ENCODE measurements at places on chromosomes 7 and 10. TPM values are rescaled to one million over a fixed set of nuclear protein-coding genes. Genes with fewer than 3 reads are reported as not detected.

The NXPH1 gene
- total RNA-seq = not detected

The TMEM178B gene
- under 0.01 TPM for total RNA-seq

The TMEM176B gene
- total RNA-seq = not detected

DNA sequence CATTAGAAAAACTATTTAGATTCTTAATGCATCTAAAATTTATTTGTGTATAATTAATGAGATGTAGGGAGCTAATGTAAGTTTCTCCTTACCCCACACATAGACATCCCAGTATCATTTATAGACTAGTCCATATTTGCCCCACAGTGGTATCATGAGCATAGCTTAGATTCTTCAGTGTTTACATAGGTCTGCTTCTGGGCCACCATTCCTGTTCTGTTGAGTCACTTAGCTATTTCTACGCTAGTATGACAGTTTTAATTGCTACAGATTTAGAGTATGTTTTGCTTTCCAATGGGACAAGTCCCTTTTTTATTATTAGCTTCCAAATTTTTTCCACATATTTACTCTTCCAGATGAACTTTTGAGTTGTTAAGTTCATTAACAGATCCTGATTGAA is 69.4 kb downstream of the MCMBP start:
- DNase-seq = peak; percentile 12

DNA sequence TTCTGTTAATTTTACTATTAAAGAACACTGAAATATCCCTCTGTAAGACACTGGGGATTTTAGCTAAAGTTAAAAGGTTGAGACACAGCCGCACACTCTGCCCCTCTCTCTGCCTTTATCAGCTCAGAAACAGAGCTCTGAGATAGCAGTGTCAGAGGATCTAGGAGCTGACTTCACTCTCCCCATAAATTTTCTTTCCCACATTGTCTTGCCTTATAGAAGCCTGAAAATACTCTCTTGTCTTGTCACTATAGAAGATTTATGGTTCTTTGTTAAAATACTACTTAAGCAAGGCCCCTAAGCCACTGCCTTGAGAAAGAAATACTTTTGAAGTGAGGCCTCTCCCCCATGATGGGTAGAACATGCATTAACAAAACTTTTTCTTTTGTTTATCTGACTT is 105.7 kb upstream of the C10orf90 start:
- no peak for DNase-seq

DNA sequence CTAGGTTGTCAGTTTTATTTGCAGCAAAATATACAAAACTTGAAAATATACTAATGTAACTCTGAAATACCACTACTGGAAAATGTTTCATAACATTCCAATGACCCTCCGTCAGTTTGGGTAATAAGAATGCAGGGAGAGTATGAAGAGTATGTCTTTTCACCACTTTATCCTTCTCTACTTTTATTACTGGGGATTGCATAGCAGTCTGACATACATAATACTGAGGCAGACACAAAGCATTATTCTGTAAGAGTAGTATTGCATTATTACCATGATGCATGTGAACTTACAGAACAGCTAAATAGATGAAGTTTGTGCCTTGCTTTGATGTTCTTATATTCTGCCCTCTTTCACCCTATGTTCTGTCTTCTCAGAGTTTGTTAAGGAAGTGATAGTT is 151.8 kb upstream of the TPK1 start:
- DNase-seq = no peak

DNA sequence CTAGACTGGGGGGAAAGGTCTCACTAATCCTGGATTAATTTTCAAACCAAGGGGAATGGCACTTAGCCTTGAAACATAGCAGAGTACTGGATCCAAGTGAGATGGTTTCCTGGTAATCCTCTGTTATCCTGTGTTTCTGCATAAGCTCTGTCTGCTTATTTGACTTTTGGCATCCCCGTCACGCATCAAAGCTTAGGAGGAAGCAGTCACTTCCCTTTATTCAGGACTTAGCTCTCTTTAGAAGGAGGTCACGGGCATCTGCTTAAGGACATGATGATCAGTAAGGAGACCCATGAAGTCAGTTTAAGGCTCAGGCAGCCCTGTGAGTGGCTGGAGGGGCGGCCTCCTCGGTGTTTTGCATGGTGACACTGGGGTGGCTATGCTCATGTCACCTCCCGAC is 30.0 kb downstream of the TSPAN15 start:
- DNase-seq = no peak

DNA sequence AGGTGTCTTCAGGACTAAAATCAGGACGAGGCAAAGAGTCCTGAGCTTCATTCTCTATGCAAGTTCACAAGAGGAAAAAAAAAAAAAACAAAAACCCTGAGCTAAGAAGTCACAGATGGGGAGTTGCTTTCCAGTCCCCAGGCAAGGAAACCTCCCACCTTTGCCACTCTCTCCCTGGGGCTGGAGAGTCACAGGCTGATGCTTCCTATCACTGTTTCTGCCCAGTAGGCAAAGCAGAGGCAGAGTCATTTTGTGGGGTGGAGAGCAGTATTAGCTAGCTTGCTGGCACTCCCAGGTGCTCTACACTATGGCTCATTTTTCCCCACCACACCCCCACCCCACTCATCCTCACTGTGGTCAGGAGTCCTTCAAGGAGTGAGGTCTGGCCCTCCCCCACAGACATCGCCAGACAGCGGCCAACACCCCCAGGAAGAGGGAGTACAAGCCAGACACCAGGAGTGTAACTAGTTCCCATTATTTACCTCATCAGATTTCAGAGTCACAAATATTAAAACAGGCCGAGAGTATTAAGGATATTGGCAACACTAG is 34.6 kb upstream of the UNC5B start:
- DNase-seq = no peak

DNA sequence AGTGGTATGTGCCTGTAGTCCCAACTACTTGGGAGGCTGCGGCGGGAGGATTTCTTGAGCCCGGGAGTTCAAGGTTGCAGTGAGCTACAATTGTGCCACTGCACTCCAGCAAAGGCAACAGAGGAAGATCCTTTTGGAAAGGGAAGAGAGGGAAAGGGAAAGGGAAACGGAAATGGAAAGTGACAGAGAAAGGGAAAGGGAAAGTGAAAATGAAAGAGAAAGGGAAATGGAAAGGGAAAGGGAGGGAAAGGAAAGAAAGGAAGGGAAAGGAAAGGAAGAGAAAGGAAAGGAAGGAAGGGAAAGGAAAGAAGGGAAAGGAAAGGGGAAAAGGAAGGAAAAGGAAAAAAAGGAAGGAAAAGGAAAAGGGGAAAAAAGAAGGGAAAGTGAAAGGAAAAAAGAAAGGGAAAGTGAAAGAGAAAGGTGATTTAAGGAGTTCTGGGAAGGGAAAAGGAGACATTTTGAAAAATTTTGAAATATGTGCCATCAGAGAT is 2.3 kb upstream of the ZC3HAV1 start:
- DNase-seq = no peak

- DNase-seq = no peak
These were observed 46.3 kb upstream of the HBP1 start for GRCh38 chr7:107122486-107122911.

DNA sequence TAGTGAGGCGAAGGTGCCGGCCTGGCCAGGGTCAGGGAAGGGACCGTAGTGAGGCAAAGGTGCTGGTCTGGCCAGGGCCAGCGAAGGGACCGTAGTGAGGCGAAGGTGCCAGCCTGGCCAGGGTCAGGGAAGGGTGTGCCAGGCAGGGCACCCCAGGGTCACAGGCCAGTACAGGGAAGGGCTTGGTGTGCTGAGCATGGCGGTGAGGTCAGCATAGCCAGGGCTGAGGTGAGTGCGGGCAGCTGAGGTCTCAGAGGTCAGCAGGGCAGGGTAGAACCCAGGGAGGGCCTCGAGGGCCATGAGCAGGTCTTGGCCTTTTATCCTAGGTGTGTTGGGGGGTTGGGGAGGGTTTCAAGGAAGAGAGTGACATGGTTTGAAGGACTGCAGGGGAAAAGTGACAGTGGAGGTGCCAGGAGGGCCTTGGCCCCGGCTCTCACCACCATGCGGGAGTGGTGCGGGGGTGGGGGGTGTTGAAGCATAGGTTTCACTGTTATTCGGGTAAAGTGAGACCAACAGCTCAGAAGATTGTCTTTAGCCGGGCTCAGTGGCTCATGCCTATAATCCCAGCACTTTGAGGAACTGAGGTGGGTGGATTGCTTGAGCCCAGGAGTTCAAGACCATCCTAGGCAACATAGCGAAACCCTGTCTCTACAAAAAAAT is 93.3 kb downstream of the CHST15 start:
- no peak for DNase-seq

DNA sequence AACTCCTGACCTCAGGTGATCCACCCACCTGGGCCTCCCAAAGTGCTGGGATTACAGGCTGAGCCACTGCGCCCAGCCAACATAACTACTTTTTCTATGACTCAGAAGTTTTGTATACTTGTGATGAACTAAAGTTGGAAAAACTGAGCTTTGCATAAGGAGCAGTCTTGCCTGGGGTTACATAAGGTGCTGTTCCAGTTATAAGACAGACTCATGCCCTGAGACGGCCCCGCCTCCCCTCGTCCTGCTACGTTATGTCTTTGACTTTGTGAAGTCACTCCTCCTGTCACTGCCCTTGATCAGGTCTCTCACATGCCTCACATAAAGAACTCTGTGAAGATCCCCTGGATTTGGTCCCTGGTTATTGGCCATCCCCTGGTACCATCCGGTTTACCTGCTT is 40.4 kb upstream of the OPN4 start:
- no peak for DNase-seq

GRCh38 chr7:145753004-145753403 is 363.6 kb upstream of the CNTNAP2 start:
- no peak for DNase-seq

- DNase-seq = no peak
These were observed 1077.8 kb downstream of the KCNMA1 start for GRCh38 chr10:76559892-76560220.

DNA sequence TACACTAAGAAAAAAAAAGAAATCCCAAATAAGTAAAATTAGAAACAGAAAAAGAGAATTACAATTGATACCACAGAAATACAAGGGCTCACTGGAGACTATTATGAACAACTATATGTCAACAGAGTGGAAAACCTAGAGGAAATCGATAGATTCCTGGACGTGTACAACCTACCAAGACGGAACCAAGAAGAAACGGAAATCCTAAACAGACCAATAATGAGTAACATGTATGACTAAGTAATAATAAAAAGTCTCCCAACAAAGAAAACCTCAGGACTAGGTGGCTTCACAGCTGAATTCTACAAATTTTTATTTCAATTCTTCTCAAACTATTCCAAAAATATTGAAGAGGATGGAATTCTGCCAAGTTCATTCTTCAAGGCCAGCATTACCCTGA is 13.9 kb downstream of the DIP2C start:
- DNase-seq = no peak

DNA sequence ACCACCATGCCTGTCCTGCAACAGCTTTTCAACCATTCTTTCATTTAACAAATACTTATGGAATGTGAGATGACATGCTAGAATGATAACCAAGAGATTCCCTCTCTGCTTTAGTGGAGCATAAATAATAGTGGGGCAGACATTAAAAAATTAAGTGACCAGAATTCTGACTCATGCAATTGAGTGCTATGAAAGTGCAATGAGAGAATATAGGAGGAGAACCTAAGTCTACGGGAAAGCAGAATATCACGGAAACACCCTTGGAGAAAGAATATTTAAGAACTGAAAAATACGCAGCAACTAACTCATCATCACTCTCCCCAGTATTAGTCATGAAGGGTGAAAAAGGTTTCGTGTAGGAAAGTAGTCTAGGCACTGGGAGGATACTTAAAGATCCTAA is 7.1 kb downstream of the KIF5B start:
- DNase-seq = no peak

DNA sequence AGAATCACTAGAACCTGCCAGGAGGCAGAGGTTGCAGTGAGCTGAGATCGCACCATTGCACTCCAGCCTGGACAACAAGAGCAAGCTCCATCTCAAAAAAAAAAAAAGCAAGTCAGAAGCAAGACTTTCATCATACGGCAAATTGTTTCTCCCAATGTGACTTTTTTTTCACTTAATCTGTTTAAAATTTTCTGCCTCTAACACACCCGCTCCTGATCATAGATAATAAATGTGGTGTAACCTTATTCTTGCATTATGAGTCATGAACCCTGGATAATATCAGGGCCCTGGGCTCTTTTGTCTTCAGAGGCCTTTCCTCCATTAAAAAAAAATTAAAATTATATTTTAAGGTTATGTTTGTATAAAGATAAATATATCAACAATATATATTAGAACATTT is 111.4 kb upstream of the JCAD start:
- no peak for DNase-seq
